Dermis blood vessel endothelial cell (primary cell): ENCODE measurements at places on chromosomes 12 and 14. TPM values are rescaled to one million over a fixed set of nuclear protein-coding genes. Genes with fewer than 3 reads are reported as not detected.

The SLC6A15 gene
- total RNA-seq = 0.51 and 2.2 TPM in 2 replicates

The KLHL33 gene
- 0.09 and 0.17 TPM in 2 replicates for total RNA-seq

The TSHR gene
- total RNA-seq = not detected in 2 replicates

The CLEC14A gene
- total RNA-seq = 303 and 344 TPM in 2 replicates

The SGPP1 gene
- total RNA-seq = 11.1 and 13.7 TPM in 2 replicates

The ZC2HC1C gene
- 0.34 and 0.84 TPM in 2 replicates for total RNA-seq

The LRRC10 gene
- total RNA-seq = not detected in 2 replicates

The PMCH gene
- 0.23 TPM in 1 of 2 replicates, not detected in the other for total RNA-seq

The FAM90A1 gene
- 0.05 TPM in 1 of 2 replicates, not detected in the other for total RNA-seq

The TAS2R8 gene
- total RNA-seq = not detected in 2 replicates

The FOXM1 gene
- total RNA-seq = 4.1 and 32.9 TPM in 2 replicates

The CPSF2 gene
- 47.8 and 93.6 TPM in 2 replicates for total RNA-seq
